Stimulated activated memory B cell treated with anti-CD40 and anti-IgM and Interleukin-4, amounts not matched to agents 10 μg/mL and 1 μg/mL and 100 μg/mL, for 72 hours (primary cell): ENCODE measurements at places on chromosomes 5 and 9.

DNA sequence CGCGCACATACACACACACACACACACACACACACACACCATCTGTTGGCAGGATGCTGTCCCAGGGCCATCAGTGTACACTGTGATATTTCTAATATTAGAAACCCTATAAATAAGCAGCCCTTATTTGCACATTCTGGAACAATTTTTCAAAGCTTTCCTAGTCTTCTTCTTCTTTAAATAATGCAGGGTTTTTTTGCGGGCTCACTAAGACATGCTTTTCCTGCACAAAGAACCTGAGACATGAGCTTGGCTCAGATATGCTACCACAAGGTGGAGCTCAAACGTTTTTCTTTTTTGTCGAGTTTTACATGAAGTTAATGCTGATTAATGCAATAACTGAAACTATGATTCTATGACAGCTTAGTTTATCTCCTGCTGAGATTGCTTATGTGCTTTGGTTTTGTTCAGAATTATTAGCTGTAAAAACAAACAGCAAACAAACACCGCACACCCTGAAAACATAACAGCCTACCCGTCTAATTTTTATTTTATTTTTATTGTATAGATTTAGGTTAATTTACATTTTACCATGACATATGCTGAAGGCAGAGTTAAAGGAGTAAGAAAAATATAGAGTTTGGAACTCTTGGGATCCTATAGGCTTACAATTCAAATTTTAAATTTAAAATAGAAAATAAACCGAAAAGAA is 95.8 kb downstream of the ALDH1A1 start:
- no peak overlapping the region for H3K4me3 ChIP-seq
- H3K4me1 ChIP-seq: no peaks in the 10 kb centered on the region
- H3K27me3 ChIP-seq: no peaks in the 10 kb centered on the region
- ATAC-seq: no peak

GRCh38 chr5:6527749-6528455 is 79.2 kb downstream of the UBE2QL1 start:
- H3K27me3 ChIP-seq: peaks cover 45% of the 10 kb centered on the region
- H3K4me1 ChIP-seq: no peaks in the 10 kb centered on the region
- no peak overlapping the region for H3K27ac ChIP-seq
- no peak overlapping the region for H3K4me3 ChIP-seq

- no peaks in the 10 kb centered on the region for H3K27me3 ChIP-seq
- no peaks in the 10 kb centered on the region for H3K4me1 ChIP-seq
- H3K27ac ChIP-seq: no peak overlapping the region
- H3K4me3 ChIP-seq: no peak overlapping the region
- H3K36me3 ChIP-seq: no peaks in the 10 kb centered on the region
These were observed 337.7 kb downstream of the FBXL7 start for GRCh38 chr5:15837551-15838289.

DNA sequence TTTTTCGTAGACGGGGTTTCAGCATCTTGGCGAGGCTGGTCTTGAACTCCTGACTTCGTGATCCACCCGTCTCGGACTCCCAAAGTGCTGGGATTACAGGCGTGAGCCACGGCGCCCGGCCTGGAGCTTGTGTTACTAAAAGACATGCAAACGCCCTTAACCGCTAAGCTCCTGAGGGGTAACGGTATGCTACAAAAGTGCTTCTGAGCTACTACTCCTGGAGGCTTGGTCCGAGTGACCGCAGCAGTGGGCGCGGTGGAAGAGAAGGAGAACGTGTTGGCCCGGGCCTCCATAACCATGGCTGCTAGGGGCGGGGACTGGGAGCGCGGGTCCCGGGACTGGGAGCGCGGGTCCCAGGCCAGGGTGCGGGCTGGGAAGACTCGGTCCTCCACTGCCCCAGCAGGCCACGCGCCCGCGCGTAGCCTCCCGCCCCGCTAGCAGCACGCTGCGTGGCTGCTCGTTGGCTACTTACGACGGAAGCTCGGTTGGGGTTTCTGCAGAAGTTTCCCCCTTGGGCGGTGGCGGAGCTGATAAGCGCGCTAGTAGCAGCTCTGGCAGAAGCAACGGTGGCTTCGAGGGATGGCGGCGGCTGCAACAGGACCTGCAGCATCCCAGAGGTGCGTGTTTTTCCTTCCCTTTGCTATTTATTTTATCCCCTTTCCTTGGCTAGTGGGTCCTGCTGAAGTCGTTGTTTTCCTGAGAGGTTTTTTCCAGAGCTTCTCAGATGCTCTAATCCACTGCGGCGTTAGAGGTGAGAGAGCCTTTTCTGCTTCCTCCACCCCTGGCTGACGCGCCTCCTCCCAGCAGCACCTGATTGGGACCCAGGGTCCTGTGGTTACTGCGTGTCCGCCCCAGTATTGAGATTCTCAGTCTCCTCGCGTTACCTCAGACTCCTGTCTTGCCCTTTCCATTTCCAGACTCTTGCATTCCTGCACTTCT is 69.2 kb upstream of the CCDC180 start:
- H3K4me1 ChIP-seq: peaks cover 21% of the 10 kb centered on the region
- peak overlapping the region; percentile 93 for H3K4me3 ChIP-seq
- ATAC-seq: peak; percentile 95
- peak overlapping the region; percentile 91 for H3K27ac ChIP-seq
- no peaks in the 10 kb centered on the region for H3K27me3 ChIP-seq
- H3K36me3 ChIP-seq: no peaks in the 10 kb centered on the region

DNA sequence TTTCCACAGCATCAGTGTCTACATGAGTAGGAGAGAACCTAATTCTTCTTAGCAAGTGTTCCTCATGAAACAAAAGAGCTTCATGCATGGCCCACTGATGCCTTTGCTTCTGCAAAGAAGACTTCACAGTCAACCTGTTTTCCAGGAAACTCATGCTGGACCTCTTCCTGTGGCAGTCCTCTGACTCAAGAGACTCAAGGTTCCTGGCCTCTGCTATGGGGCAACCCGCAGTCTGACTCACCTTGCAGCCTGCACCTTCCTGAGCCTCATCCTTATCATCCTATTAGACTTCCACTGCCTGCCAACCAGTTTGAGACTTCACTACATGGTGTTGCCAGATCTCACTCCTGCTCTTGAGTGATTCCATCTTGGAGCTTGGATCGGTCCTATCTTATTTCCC is 17.6 kb upstream of the AGGF1 start:
- H3K27ac ChIP-seq: no peak overlapping the region
- no peaks in the 10 kb centered on the region for H3K4me1 ChIP-seq
- no peak overlapping the region for H3K4me3 ChIP-seq
- no peak for ATAC-seq
- H3K27me3 ChIP-seq: no peaks in the 10 kb centered on the region
- no peaks in the 10 kb centered on the region for H3K36me3 ChIP-seq

GRCh38 chr9:134651226-134651905 is 9.8 kb downstream of the COL5A1 start:
- no peaks in the 10 kb centered on the region for H3K4me1 ChIP-seq
- H3K27ac ChIP-seq: no peak overlapping the region
- ATAC-seq: no peak

DNA sequence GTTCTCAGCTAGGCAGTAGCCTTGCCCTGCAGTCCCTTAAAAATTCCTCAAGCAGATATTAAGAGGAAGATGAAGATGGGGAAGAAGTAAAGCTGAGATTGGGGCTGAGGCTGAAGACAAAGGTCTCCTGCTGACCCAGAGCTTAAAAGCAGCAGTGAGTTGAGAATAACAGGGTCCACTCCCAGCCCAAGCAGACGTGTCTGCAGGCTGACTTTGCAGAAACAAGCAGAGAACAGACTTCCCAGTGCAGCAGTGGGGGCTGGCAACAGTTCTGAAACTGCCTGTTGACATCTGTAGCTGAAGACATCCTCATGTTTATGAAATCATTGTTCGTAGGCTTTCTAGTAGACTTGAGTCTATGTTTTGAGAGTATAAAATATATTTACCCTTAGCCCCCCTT is 1.1 kb downstream of the CTXN3 start:
- ATAC-seq: no peak
- no peak overlapping the region for H3K27ac ChIP-seq
- no peak overlapping the region for H3K4me3 ChIP-seq
- no peaks in the 10 kb centered on the region for H3K36me3 ChIP-seq
- no peaks in the 10 kb centered on the region for H3K4me1 ChIP-seq

DNA sequence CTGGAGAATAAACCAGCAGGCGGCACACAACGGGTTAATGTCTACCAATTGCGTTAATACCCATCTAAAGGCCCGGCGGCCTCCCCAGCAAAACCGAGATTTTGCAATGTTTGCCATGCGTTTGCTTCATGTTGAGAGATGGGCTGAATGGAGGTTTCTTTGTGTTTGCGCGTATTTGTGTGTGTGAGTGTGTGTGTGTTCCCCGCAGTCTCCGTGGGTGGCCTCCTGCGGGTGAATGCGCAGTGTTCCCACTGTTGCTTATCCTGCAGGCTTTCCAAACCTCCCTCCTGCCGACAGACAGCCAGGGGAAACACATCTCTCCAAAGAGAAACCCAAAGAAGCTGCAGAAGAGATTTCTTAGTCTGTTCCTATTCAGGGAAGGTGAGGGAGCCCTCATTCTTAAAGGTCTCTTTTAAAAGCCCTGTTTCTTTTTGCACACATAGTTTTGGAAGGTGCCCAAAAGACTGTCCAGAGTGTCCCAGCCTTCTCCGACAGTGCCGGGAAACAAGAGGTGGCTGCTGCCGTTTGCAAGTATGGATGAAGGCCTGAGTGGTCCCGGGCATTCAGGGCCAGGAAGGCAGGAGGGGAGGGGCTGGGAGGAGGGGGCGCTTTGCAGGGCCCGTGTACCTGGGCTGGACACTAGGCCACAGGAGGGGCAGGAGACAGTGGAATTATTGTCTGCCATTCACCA is 103.8 kb upstream of the ERCC6L2 start:
- H3K4me1 ChIP-seq: no peaks in the 10 kb centered on the region
- H3K27ac ChIP-seq: no peak overlapping the region
- no peak overlapping the region for H3K4me3 ChIP-seq
- peaks cover 9% of the 10 kb centered on the region for H3K27me3 ChIP-seq

- no peaks in the 10 kb centered on the region for H3K36me3 ChIP-seq
- peaks cover 47% of the 10 kb centered on the region for H3K27me3 ChIP-seq
- no peak overlapping the region for H3K27ac ChIP-seq
- H3K4me3 ChIP-seq: no peak overlapping the region
These were observed 8.3 kb downstream of the PPIC start for GRCh38 chr5:123028222-123028621.

GRCh38 chr5:43298443-43298842 is 14.8 kb downstream of the HMGCS1 start:
- no peak for ATAC-seq
- H3K4me3 ChIP-seq: no peak overlapping the region
- H3K36me3 ChIP-seq: peaks cover 65% of the 10 kb centered on the region
- H3K27ac ChIP-seq: no peak overlapping the region
- no peaks in the 10 kb centered on the region for H3K27me3 ChIP-seq

DNA sequence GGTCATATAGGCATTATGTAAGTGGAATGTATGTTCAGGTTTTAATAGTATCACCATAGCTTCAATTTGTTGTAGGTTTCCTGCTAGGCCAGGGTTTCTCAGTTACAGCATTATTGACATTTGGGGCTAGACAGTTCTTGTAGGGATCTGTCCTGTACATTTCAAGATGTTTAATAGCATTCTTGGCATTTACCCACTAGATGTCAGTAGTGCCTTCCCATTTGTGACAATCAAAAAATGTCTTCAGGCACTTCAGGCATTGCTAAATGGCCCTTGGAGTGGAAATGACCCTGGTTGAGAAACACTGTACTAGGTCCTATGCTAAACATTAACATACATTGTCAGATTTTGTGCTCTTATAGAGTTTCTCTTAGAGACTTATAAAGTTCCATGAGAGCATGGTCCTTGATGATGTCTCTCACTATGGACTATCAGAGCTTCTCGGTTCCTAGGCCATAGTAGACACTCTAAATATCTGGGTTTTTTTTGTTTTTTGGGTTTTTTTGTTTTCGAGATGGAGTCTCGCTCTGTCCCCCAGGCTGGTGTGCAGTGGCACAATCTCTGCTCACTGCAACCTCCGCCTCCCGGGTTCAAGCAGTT is 1.4 kb downstream of the KIF20A start:
- H3K4me3 ChIP-seq: no peak overlapping the region
- no peaks in the 10 kb centered on the region for H3K27me3 ChIP-seq
- no peak for ATAC-seq
- no peaks in the 10 kb centered on the region for H3K4me1 ChIP-seq
- peaks cover 12% of the 10 kb centered on the region for H3K36me3 ChIP-seq

DNA sequence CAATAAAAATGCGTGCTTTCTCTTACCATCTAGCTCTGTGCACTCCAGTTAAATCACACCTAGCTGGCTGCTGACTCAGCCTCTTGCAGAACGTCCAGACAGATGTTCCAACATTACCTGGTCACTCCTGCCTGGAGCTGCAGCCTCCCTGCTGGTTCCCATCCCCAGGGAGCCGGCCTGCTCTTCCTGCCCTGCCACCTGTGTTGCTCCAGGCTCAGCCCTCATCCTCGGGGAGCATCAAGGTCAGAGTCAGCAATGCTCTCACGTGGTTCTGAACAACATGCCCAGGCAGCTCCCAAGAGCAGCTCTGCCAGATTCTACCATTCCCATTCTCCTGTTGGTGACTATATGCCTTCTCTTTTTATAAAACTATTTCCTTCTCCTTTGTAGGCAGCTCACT is 81.3 kb downstream of the GADD45G start:
- H3K27me3 ChIP-seq: peaks cover 20% of the 10 kb centered on the region
- no peak for ATAC-seq
- peak overlapping the region; percentile 2 for H3K27ac ChIP-seq
- no peaks in the 10 kb centered on the region for H3K36me3 ChIP-seq
- H3K4me1 ChIP-seq: peaks cover 9% of the 10 kb centered on the region

- ATAC-seq: no peak
- no peaks in the 10 kb centered on the region for H3K4me1 ChIP-seq
- H3K27ac ChIP-seq: no peak overlapping the region
- no peak overlapping the region for H3K4me3 ChIP-seq
- no peaks in the 10 kb centered on the region for H3K36me3 ChIP-seq
These were observed 336.9 kb upstream of the SLC24A2 start for GRCh38 chr9:20125727-20126126.

DNA sequence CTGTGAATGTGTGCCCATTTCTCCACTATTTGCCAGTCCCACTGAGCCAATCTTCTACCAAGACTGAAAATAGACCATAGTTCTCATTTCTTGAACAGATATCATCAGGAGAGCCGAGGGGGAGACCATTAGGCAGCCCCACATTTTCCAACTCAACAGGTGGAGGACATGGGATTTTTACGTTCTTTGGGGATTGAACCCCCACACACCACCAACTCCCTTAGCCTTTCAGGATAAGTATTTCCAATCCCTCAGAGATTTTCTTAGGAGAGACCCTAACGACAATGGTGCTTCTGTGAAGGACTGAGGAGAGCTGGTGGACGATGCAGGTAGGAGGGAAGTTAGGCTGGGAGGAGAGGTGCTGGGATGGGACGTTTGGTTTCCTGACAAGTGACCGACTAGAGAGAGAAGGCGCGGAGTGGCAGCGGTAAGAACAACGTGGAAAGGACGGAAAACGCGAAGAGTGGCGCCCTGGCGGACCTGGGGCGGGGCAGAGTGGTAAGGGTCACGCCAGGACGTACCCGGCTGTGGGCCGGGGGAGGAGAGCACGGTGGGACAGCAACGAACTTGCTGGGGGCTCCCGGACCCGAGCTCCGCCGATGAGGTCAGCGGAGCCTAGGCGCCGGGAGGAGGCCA is 681 bp upstream of the CHSY3 start:
- no peaks in the 10 kb centered on the region for H3K36me3 ChIP-seq
- peaks cover 17% of the 10 kb centered on the region for H3K4me1 ChIP-seq
- H3K27ac ChIP-seq: no peak overlapping the region
- peak; percentile 34 for ATAC-seq
- H3K27me3 ChIP-seq: peaks cover 45% of the 10 kb centered on the region
